Effector memory CD4-positive, alpha-beta T cell (primary cell): ENCODE measurements at places on chromosomes 16 and 17.

DNA sequence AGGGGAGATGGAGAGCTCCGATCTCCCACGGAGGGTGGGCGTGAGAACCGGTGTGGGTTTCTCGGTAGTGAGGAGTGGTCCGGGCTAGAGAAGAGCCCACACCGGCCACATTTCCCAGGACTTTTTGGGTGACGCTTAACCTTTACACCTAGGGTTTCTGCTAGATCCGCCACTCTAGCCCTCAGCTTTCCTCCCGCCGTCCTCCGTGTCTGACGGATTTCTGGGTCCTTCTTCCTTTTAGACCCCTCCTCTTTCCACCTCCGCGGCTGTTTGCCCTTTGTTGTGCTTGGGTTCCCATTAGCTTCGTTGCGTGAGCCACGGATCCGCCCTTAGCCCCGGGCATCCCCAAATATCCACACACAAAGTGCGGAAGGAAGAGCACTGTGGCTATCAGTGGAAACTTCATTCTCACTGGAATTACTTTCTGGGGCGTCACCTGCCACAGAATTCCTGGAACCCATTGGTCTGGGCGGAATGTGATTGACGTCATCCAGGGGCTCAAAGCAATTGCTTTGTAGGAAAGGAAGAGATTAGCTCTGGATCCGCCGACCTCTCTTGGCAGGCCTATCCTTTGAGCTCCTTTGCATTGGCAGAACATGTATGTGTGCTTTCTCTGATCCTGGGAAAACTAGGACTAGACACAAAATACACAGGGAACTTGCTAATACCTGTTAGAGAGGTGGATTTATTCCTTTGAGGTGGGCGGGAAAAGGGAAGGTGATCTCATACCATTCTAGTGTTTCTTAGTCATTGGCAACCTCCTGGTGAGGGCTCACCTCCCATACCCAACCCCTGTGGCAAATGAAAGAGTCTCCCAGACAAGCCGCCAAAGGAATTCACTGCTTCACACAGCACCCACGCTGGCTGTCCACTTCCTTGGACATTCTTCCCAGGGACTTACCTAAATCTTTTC is 654 bp downstream of the TNFAIP1 start:
- DNase-seq, result no peak

GRCh38 chr17:35766489-35766877 is 5.8 kb downstream of the C17orf50 start:
- no peak for DNase-seq

DNA sequence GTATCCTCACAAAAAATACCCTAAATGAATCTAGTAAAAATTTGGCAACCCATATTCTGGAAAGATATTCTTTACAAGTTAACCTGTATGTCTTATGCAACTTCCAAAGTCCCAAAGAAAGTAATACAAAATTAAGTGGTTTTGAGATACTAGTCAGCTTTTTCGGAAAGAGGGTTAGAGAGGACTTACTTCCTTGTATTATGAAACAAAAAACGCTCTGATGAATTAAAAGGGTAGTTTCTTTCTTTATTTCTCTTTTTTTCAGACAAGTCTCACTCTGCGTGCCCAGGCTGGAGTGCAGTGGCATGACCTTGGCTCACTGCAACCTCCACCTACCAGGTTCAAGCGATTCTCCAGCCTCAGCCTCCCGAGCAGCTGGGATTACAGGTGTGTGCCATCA is 51.6 kb downstream of the KANSL1 start:
- DNase-seq, result no peak

DNA sequence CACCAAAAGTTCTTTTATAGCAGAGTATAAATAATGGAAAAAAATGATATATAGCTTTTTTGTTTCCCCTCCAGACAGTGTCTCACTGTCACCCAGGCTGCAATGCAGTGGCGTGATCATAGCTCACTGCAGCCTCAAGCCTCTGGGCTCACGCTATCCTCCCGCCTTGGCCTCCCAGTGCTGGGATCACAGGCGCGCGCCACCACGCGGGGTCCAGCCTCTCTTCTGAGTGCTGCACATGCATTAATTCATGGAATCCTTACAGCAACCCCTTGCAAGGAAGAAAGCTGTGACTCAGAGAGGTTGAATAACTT is 18.0 kb upstream of the ZNF629 start:
- no peak for DNase-seq

DNA sequence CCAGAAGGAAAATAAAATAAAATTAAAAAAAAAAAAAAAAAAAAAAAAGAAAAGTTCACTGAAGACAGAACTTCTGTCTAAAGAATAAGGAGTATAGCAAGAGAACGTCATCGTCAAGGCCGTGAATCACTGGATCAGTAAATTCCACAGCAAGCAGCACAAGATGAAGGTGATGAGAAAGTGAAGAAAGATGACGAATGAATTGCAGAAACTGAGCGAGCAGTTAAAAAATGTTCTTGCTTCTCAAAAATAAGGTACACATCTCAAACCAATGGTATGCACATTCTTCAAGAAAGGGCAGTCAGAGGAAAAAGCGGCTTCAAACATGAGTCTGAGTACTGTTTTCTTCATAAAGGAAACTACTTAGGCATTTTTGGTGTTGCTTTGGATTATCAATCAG is 104.7 kb downstream of the SMG6 start:
- DNase-seq, result no peak

GRCh38 chr17:40646791-40647623 is 611 bp downstream of the SMARCE1 start:
- no peak for DNase-seq

GRCh38 chr16:67528222-67528869 is at the start of gene RIPOR1:
Gene RIPOR1 (plus strand): TSS chr16:67528829. CDS start chr16:67538447, 9,618 bp downstream.
- peak; percentile 27 for DNase-seq

GRCh38 chr17:44568945-44569858 is 11.9 kb downstream of the FZD2 start:
- DNase-seq, result peak; percentile 25

DNA sequence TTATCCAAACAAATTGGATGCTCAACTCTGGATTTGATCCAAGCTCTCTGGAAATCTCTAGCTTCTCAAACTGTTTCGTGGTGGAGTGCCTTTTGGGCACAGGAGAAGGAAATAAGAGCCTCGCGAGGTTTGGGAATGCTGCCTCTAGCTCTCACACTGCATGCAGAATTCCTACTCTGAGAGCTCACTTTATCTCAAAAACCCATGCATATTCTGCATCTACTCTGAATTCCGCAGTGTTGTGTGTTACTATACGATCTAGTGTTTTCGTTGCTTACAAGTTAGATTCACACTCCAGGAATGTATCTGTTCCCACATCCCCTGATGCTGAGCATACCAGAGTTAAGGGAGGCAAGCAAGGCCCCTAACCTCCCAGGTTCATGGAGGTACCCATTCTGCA is 462.7 kb downstream of the WWOX start:
- DNase-seq, result no peak

- DNase-seq, result no peak
Measured at GRCh38 chr16:64453646-64454045, 668.2 kb downstream of the CDH11 start.

DNA sequence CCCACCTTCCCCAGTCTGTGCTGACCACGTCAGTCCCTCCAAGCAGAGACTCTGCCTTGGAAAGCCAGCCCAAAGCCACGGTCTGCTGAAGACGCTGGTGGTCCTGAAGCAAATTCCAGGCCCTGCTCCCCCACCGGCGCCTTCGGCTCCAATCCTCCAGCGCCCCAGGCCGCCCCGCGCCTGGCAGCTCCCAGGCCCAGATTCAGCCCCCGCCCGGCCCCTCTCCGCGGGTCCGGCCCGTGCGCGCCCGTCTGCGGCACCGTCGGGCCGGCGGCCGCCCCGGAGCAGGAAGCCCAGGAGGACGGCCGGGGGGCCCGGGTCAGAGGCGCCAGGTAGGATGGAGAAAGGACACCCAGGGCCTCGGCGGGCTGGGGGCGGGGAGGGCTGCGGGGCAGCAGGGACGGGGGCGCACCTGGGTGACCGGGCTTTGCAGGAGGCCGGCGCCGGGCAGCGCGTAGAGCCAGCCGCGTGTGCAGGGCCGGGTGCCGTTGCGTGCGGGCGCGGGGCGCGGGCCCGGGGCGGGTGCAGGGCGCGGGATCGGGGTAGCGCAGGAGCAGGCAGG is 594 bp upstream of the SLC22A31 start:
- no peak for DNase-seq

GRCh38 chr17:14302091-14302430 is 1.2 kb downstream of the HS3ST3B1 start:
- DNase-seq, result peak; percentile 33

GRCh38 chr17:71699907-71700306 is 420.9 kb upstream of the SOX9 start:
- DNase-seq, result no peak

DNA sequence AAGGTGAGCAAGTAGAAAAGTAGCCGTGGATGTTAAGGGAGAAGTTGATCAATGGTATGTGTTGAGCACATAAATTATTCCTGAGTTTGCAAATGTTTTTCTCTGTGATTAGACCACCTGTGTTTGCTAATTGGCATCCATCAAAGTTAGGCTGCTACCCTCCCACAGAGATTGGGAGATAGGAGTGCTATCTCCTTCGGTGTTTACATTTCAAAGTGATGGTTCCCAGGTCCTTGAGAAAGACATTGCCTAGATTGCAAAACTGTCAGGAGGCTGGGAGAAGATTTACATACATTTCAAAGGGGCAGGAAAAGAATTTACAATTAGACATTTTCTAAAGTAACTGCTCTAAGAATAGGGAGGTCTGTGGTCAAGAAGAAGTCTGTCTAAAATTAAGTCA is 54.3 kb upstream of the CNTNAP4 start:
- DNase-seq, result no peak

GRCh38 chr16:15819046-15819445 is 37.8 kb downstream of the MYH11 start:
- no peak for DNase-seq
